Hematopoietic multipotent progenitor cell treated with erythropoietin and hydrocortisone succinate and interleukin-3 and kit ligand, for 6 days (in vitro differentiated cells): ENCODE measurements at places on chromosomes 3 and 15.

- DNase-seq, result no peak
These were observed 25.7 kb downstream of the ZMAT3 start for GRCh38 chr3:179045719-179046402.

DNA sequence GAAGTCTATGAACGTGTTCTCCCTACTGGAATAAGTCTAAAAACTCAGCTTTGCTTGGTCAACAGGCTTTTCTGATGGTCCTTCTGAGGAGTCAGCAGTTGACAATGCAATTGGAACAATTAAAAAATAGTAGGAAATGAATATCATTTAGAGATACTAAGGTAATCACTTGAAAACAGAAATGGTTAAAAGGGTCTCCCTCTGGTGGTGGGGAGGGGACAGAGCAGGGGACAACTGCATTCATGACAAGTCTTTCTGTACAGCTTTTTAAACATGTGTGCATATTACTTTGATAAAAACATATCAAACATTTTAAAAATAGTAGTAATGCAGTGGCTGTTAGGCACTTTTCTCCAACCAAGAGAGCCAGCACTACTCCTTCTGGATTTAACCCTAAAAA lies 119.9 kb upstream of the FHIT start:
- peak; percentile 57 for DNase-seq

GRCh38 chr3:65107174-65107573 lies 419.4 kb upstream of the ADAMTS9 start:
- DNase-seq, result no peak

GRCh38 chr3:175358935-175359334 lies 499.8 kb downstream of the NAALADL2 start:
- DNase-seq, result no peak

- peak; percentile 87 for DNase-seq
These were observed 29.8 kb downstream of the IRAK2 start for GRCh38 chr3:10194328-10195071.

- no peak for DNase-seq
These were observed 12.3 kb downstream of the SPTBN5 start for GRCh38 chr15:41881550-41881919.

GRCh38 chr3:113249111-113249510 lies 37.8 kb downstream of the BOC start:
- no peak for DNase-seq

- DNase-seq, result no peak
These were observed 19.5 kb downstream of the DLG1 start for GRCh38 chr3:197278933-197279332.

- DNase-seq, result no peak
These were observed 279.7 kb downstream of the MAGI1 start for GRCh38 chr3:65758876-65759598.

GRCh38 chr3:174547801-174548435 lies 311.2 kb upstream of the NAALADL2 start:
- DNase-seq, result no peak

GRCh38 chr3:183540501-183541234 lies 14.8 kb downstream of the KLHL6 start:
- no peak for DNase-seq

DNA sequence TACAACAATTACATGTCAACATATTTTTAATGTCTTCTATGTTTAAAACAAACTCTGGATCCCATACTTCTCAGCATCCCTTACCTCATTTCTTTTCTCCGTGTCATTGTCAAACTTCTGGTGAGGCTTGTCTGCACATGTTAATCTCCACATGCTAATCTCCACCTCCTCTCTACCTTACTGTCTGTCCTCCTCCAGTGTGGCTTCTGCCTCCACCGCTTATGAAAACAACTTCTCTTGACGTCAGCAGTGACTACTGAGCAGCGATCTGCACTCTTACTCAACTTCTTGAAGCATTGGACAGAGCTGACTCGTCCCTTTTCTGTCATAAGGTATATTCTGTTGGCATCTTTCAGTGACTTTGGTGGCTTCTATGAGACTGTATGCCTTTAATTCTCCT lies 338.2 kb upstream of the THRB start:
- no peak for DNase-seq

- peak; percentile 97 for DNase-seq
These were observed at the start of gene PCCB for GRCh38 chr3:136250059-136250902. TSS of gene PCCB (plus strand) at chr3:136250340. CDS start at chr3:136250376, 36 bp downstream.

- DNase-seq, result peak; percentile 15
These were observed 51.6 kb downstream of the TRPM1 start for GRCh38 chr15:31049682-31050615.

GRCh38 chr15:68017201-68017600 lies 36.9 kb upstream of the PIAS1 start:
- no peak for DNase-seq

GRCh38 chr15:84608707-84609284 lies 8.0 kb downstream of the ZSCAN2 start:
- DNase-seq, result no peak

DNA sequence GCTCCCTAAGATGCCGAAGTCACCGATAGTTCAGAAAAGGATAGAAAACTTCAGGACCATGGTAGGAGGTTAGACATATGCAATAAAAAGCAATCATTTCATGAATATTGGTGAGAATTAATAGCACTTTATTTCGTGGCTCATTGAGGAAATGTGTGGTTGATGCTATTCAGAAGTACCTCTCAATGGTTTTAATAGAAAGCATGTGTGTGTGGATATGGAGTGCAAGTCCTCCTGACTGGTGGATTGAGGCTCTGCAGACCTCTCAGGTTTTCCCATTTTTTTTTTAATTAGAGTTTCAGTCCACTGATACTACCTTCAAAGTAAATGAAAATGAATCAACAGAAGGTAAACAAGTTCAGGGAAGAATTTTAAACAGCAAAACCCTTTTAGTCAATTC lies 384.3 kb upstream of the RARB start:
- no peak for DNase-seq

DNA sequence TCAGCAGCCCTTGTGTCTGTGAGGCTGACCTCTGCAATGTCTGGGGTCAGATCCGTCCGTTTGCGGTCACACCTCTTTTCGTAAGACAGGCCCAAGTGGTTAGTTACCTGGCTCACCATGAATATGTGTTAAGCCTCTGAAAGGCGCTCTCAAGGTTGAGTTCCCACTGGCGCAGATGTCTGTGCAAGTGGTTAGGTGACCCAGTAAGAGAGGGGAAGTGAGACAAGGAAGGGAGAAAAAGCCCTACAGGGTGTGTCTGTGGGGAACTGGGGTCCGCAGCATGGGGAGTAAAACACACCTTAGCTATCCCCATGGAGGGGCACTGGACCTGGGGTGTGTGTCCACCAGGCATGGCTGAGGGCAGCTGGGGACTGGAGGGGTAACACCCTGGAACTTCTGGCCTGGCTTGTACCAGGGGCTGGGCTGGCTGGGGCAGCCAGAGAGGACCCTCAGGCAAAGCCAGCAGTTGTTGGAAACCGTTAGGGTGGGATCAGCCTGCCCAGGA lies 391.6 kb upstream of the PROK2 start:
- DNase-seq, result no peak

GRCh38 chr15:85780225-85780985 lies 14.3 kb downstream of the KLHL25 start:
- DNase-seq, result no peak

DNA sequence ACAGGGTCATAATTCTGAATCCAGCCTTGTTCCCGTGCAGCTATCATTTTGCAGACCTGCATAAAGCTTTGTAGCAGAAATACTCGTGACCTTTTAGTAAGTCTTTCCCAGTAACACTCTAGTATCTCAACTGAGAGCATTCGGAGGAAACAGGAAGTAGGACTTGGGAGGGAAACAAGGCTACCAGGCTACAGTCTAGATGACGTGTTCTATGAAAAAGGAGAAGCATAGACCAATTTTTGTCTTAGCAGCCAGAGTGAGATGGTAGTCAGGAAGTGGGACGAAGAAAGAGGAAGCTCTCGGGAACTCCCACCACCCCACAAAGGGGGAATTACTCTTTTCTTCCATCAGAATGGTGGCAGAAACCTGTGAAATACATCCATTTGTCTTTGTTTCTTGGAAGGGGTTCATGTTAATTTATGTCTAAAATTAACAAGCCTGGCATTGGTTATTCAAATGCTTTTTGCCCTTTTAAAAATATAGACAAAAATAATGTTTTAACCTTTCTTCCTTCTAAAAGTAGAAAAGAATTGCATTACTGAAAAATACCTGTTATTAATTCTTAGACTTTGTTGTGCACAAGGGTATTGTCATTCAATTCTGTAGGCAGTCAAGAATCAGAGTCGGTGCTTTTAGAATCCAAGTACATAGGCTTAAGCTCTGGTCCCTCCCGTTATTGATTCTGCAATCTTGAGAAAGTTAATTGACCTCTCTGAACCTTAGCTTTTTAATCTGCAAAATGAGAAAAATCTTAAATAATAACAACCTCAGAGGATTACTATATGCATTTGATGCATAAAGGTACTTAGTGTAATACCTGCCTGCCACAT lies 1.6 kb upstream of the SUCNR1 start:
- peak; percentile 86 for DNase-seq

DNA sequence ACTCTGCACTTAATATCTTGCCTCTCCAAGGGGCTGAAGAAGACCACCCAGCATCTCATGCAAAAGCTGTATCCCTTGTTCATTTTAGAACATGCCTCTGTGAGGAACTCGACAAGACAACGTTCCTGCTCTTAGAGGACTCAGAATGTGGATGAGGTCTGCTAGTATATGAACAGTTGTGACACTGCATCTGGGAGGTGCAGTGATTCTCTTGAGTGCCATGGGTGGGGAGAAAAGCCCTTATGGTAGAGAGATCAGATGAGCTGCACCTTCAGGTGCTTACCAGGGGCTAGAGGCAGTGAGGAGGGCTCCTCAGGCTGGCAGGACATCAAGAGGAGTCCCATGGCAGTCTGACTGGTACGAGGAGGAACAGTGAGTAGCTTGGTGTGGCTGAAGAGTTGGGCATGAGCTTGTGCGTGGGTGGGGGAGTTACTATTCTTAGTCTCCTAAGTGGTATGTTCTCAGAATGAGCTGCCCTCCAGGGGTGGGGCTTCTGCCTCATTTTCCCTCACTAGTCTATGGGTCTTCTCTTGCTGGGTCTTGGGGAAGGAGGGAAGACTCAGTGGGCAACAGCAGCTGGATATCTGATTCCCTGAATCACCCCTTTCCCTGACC lies 56.7 kb upstream of the ATP2B2 start:
- DNase-seq, result no peak
